HFFc6 (cell line): ENCODE measurements at places on chromosomes 12 and 14. TPM values are rescaled to one million over a fixed set of nuclear protein-coding genes. Genes with fewer than 3 reads are reported as not detected.

AKAP6 gene
- total RNA-seq, result 6.1 to 9.6 TPM (median 7.4 TPM) in 3 replicates

DNA sequence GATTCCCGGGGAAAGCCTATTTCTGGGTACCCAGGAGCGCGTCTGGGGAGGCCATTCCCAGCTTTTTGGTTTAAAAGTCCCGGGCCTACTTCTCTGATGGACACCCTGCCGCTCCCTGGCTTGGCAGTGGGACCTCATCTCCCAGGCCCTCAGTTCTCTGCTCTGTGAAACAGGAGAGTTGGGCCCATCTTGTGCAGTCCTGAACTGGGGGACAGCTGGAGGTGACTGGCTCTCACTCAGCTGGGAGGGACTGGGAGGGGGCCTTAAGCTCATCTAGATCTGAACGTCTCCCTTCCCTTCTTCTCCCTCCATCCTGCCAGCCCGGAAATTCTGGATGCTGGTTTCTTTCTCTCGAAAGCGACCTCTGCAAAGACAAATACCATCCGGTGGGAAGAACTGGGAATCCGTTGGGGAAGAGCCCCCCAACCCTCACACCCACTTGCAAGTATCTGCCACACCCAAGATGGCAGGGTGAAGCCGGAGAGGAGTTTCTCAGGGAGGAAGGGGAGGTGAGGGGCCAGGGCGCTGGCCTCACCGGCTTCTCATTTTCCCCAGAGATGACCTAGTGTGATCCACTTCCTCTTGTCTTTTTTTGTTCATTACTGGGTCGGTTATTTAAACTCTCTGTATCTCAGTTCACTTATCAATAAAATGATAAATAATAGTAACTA, 1.4 kb downstream of the RIN3 start:
- DNase-seq, result no peak

DPPA3 gene
- total RNA-seq, result not detected in 3 replicates

DNA sequence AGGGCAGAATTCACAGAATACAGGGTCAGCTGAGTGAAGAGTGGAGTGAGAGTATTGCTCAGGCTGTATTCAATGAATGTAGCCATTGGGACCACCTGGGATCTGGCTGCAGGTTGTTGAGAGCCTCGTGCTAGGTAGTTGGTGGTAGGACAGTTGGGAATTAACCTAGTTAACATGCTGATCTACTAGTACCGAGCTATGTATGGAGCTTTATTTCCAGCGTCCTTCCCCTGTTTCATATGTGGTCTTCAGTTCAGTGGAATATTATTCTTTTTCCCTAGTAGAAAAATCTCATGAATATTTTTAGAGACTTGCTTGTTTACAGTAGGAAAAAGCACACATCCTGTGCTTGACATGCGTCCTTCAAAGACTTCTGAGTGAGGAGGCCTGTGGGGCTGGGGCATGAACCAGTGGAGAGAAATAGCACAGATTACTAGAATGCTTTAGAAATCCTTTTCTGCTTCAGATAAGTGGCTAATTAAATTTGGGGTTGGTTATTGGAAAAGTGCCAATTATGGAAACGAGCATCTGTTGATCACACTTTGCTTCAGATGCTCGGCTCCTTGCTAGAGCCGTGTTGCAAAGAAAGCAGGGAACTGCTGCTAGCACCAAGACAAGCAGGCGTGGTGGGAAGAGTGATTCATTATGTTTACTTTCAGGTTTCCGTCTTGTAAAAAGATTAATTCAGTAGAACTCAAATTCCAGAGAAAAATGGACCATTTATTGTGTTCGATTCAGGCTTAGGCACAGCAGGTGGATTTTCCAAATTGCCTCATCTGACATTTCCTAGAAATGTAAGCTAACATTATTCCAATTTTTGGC, 53.6 kb downstream of the ARF6 start:
- peak; percentile 64 for DNase-seq

GPR135 gene
- 1.7 and 2.3 TPM in 2 replicates for total RNA-seq

GRCh38 chr12:70885956-70886355, 34.6 kb downstream of the PTPRR start:
- no peak for DNase-seq

DNA sequence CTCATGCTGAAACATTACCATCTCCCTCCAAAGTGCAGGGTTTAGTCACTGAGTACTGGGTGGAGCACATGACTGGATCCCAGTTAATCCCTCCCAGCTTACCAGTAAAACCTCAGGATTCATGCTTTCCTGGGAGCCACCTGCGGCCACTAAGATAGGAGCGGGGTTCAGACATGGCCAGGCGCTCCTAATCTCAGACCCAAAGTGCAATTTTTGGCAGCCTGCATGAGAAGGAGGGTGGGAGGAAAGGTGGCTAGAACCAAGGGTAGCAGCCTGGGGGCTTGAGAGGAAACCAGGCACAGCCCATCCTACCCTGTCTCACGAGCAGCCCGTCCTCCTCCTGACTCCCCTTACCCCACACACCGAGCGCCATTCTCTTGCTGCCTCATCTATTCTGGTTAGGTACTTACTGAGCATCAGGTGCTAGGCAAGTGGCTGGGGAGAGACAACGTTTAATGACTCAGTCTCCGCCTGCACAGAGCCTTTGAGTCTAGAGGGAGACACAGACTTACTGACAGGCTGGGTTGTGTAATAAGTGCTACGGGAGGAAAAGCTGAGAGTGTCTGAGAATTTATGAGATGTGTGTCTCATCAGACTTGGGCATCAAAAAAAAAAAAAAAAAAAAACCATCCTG, 9.9 kb downstream of the GPRC5A start:
- DNase-seq, result peak; percentile 94

GRCh38 chr12:45703942-45704341, 25.6 kb upstream of the ARID2 start:
- no peak for DNase-seq

DNA sequence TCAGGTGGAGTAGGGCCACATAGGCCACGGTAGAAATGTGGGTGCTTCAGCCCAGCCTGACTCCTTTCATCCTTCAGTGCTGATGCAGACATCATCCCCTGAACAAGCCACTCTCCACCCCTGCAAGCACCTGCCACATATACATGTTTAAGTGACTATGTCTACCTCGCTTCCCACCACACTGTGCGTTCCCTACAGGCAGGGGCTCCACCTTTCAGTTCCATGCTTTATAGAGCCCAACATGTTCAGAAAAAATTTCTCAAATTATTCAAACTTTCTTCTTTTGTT, 11.6 kb downstream of the SLC7A7 start:
- DNase-seq, result no peak

HSPA2 gene
- 7.6 and 9.1 TPM in 2 replicates for total RNA-seq
